ENCODE measurements at places on chromosomes 3 and 15. TPM values are rescaled to one million over a fixed set of nuclear protein-coding genes. Genes with fewer than 3 reads are reported as not detected.

FAM3D gene
- not detected for total RNA-seq

ANKUB1 gene
- total RNA-seq = not detected

ROPN1 gene
- 0.67 TPM for total RNA-seq

IL5RA gene
- total RNA-seq = not detected

IL1RAP gene
- 4.8 TPM for total RNA-seq

FBXO40 gene
- 104 TPM for total RNA-seq
